Caco-2 (cell line): ENCODE measurements at places on chromosomes 11 and 22. TPM values are rescaled to one million over a fixed set of nuclear protein-coding genes. Genes with fewer than 3 reads are reported as not detected.
A peak's percentile ranks its signal among the peaks of the same experiment; 100 is the strongest.

- no peak overlapping the region for H3K27ac ChIP-seq
- H3K4me1 ChIP-seq = no peaks in the 10 kb centered on the region
- no peaks in the 10 kb centered on the region for H3K36me3 ChIP-seq
- DNase-seq = no peak
These were observed 539.3 kb upstream of the B3GAT1 start for GRCh38 chr11:134951305-134951700.

DNA sequence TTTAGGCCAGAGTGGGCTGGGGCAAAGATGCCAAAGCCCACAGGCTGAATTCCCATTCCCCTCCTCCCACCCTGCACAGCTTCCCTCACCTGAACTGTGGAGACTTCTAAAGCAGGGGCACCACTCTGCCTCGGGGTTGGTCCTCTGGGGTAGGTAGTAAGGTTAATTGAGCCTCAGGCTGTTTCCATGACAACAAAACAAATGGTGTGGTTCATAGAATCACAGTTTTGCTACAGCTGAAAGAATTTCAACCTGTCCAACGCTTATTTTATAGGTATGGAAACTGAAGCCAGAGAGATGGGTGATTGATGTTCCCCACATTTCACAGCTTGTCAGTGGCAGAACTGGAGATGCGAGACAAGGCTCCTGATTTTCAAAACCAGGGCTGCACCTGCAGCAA lies 109.5 kb downstream of the SNX19 start:
- H3K27me3 ChIP-seq = no peaks in the 10 kb centered on the region
- H3K27ac ChIP-seq = no peak overlapping the region
- no peaks in the 10 kb centered on the region for H3K36me3 ChIP-seq
- no peak overlapping the region for H3K4me3 ChIP-seq
- no peak for DNase-seq
- H3K4me1 ChIP-seq = no peaks in the 10 kb centered on the region

GRCh38 chr11:79686703-79687419 lies 246.0 kb upstream of the TENM4 start:
- H3K27me3 ChIP-seq = no peaks in the 10 kb centered on the region
- no peak overlapping the region for H3K4me3 ChIP-seq
- no peak for DNase-seq
- H3K36me3 ChIP-seq = no peaks in the 10 kb centered on the region
- no peaks in the 10 kb centered on the region for H3K4me1 ChIP-seq

SLC22A25 gene
- total RNA-seq = 0.16 TPM in 1 of 2 replicates, not detected in the other

GRCh38 chr11:16380941-16381568 lies 24.7 kb upstream of the SOX6 start:
- no peak for DNase-seq
- no peak overlapping the region for H3K4me3 ChIP-seq
- H3K27me3 ChIP-seq = no peaks in the 10 kb centered on the region
- no peaks in the 10 kb centered on the region for H3K36me3 ChIP-seq
- no peak overlapping the region for H3K27ac ChIP-seq

FAM180B gene
- not detected in 2 replicates for total RNA-seq

ANO9 gene
- total RNA-seq = 85.5 and 92.6 TPM in 2 replicates

- H3K36me3 ChIP-seq = no peaks in the 10 kb centered on the region
- no peak for DNase-seq
These were observed 29.2 kb upstream of the SCN3B start for GRCh38 chr11:123683428-123684170.

APOBEC3G gene
- total RNA-seq = 0.73 and 1.0 TPM in 2 replicates

DNA sequence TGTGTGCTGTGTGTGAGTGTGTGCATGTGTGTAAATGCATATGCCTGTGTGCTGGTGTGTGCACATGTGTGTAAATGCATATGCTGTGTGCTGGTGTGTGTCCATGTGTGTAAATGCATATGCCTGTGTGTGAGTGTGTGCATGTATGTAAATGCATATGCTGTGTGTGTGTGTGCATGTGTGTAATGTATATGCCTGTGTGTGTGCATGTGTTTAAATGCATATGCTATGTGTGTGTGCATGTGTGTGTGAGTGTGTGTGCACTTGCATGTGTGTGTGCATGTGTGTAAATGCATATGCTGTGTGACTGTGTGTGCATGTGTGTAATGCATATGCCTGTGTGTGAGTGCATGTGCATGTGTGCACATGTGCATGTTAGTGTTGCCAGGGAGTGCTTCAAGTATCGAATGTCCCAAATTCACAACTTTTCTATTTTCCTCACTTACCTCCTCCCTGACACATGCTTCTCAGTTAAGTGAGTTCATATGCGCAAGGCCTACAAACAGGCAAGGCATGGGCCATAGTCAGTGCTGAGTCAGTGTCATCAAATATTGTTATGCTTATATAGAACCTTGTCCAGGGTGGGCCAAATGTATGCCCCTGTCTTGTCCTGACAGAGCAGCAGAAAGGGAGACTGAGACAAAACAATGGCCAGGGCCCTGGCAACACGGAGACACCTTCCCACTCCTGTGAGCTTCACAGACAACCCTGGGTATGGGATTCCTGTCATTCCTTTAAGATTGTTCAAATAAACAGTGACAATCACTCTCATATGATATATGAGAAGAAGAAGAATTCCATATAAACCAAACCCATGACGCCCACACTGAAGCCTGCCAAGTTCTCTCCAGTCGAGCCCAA lies 38.6 kb downstream of the GGTLC2 start:
- H3K4me1 ChIP-seq = peaks cover 41% of the 10 kb centered on the region
- no peak overlapping the region for H3K4me3 ChIP-seq
- no peaks in the 10 kb centered on the region for H3K27me3 ChIP-seq
- peak; percentile 13 for DNase-seq
- H3K27ac ChIP-seq = no peak overlapping the region
- no peaks in the 10 kb centered on the region for H3K36me3 ChIP-seq

- H3K36me3 ChIP-seq = no peaks in the 10 kb centered on the region
- no peak overlapping the region for H3K27ac ChIP-seq
- DNase-seq = no peak
These were observed 10.9 kb upstream of the TNNT3 start for GRCh38 chr11:1908618-1909017.

GRCh38 chr11:126408496-126408895 lies 53.0 kb downstream of the ST3GAL4 start:
- no peaks in the 10 kb centered on the region for H3K27me3 ChIP-seq
- no peaks in the 10 kb centered on the region; the same call in 1 of the 2 replicates for H3K36me3 ChIP-seq
- no peak overlapping the region for H3K4me3 ChIP-seq
- no peak overlapping the region for H3K27ac ChIP-seq

DNA sequence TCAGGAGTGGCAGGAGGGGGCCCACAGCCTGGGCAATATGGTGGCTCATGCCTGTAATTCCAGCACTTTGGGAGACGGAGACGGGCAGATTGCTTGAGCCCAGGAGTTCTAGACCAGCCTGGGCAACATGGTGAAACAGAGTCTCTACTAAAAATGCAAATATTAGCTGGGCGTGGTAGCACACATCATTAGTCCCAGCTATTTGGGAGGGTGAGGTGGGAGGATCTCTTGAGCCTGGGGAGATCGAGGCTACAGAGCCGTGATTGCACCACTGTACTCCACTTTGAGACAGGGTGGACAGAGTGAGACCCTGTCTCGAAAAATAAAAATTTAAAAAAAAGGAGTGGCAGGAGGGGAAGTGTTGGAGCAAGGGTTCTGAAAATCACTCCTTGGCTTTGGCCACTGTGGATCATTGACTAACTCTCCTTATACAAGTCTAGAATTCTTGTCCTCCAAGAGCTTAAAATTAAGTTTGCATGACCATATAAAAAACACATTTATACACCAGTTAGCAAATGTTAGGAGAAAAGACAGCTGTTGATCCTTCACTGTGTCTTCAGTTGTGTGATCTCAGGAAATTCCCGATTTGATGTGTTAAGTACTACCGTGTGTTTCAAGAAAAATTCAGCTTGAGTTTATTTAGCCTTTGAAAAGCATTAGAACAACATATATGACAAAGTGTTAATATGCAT lies 2.3 kb upstream of the WEE1 start:
- H3K36me3 ChIP-seq = no peaks in the 10 kb centered on the region
- H3K4me1 ChIP-seq = peaks cover 52% of the 10 kb centered on the region
- peak overlapping the region; percentile 100 for H3K27ac ChIP-seq
- no peak for DNase-seq
